ENCODE measurements at places on chromosomes 11 and 22.

DNA sequence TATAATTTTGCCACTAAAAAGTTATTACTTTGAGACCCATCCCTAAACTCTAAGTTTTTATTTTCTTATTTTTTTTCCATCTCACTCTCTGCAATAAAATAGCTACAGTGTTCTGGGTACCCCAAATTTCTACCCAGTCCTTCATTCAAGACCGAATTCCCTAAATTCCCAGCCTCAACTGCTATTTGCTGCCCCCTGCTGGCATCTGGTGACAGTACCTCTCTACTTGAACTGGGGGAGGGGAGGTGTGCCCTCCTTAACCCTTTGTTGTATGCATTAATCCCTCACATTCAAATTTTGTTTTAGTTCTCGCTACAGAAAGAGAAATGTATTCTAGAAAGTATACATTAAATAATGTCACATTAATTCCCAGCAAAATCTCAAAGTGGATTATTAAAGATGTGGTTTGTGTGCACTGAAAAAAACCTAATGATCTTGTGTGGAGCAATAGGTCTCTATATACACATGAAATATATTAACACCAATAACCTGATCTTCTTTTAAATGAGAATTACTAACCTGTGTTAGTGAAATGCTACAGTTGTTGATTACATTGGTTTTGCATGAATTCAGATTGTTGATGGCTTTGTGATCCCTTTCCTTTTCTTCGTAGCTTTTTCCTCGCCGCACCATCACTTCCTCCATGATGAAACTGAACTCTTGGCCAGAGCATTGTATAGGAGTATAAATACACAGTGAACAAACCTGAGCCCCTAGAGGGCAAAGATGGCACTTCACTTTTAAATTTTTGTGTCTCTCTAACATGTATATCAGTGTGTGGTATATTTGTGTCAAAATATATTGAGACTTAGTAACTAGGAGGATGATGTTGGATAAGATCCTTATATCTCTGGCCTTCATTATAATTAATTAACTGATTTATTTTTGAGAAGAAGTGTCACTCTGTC lies 590.0 kb downstream of the METTL15 start:
- DNase-seq: peak; percentile 76

- no peak for DNase-seq
Observed at GRCh38 chr11:1049071-1049405, 12.5 kb upstream of the MUC6 start.

DNA sequence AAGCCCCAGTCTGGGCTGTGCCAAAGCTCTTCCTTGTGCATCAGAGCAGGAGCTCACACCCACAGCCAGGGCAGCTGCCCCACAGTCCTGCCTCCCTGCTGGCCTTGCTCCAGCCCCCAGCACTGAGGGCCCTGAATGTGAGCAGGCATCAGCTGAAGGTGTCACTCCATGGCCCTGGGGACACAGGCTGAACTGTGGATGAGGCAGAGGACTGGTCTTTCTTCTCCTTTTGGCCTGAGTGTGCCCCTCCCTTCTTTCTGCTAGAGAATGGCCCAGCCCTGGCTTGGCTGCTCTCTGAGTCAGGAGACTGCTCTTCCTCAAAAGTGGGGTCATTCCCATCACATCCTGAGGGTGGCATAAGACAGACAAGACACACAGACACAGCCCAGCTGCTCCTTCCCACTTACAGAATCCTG lies 16.2 kb downstream of the OTOG start:
- no peak for DNase-seq

- DNase-seq: no peak
Observed at GRCh38 chr11:126704096-126704495, 296.5 kb downstream of the KIRREL3 start.

DNA sequence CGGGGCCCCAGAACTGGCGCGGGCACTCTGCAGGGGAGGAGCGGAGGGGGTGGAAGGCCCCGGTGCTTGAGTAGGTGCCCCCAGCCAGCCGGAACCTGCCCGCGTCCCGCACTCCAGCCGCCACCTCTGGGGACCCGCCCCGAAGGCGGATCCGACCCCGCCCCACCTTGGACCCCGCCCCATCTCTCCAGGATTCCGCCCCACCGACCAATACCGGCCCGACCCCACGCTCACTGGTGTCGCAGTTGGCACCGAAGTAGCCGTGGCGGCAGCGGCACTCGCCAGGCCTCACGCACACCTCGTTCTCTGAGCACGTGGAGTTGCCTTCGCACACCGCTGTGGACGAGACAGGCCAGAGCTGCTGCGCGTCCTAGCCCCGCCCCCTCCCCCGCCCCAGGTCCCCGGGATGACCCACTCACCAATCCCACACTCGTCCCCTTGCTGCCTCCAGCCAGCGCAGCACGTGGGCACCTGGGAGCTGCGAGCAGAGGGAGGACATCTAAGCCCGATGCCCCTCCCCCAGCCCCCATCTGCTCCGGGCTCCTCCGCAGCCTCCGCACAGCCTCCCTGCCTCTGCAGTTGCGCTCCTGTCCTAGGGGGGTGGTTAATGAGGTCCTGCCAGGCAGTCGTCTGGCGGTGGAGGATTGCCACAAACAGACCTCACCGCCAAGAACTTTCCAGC lies 6.0 kb downstream of the SCARF2 start:
- DNase-seq: no peak

DNA sequence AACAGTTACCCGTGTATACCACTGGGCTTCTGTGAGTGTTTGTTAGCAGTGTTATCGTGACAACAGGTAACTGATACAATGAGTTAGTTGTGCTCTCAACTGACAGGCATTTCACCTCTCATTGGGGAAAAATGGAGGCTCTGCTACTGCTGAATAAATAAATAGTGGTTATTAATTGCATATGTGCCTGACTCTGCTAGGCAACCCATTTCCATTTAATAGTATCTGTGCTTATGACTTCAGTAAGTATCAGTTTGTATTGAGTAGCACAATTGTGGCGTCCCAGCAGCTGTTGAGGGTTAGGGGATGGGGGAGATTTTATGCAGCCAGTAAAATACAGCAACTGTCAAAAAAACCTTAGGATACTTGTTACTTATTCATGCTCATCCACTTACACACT lies 123.4 kb upstream of the SEZ6L start:
- DNase-seq: no peak

- no peak for DNase-seq
Observed at GRCh38 chr11:73614591-73614990, 16.7 kb upstream of the FAM168A start.

GRCh38 chr11:62256281-62256680 lies 13.7 kb upstream of the SCGB2A2 start:
- DNase-seq: no peak

- DNase-seq: no peak
Observed at GRCh38 chr11:107996006-107996776, 12.5 kb upstream of the CUL5 start.

DNA sequence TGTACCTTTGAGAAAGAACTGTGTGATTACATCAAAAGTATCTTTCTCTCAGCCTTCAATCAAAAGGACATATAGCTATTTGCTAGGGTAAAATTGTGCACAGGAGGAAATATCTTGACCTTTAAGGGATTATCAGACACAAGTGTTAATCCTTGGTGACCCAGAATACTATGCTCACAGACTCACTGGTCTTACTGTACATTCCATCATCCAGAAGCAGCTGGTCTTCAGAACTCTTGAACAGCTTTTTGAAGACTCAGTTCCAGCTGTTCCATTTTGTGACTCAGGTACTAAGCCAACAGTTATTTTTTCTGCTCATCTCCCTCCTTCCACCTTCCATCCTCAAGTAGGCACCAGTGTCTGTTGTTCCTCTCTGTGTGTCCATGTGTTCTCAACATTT lies 19.8 kb downstream of the ZBED5 start:
- no peak for DNase-seq

GRCh38 chr11:116731097-116731761 lies 41.6 kb downstream of the BUD13 start:
- no peak for DNase-seq

DNA sequence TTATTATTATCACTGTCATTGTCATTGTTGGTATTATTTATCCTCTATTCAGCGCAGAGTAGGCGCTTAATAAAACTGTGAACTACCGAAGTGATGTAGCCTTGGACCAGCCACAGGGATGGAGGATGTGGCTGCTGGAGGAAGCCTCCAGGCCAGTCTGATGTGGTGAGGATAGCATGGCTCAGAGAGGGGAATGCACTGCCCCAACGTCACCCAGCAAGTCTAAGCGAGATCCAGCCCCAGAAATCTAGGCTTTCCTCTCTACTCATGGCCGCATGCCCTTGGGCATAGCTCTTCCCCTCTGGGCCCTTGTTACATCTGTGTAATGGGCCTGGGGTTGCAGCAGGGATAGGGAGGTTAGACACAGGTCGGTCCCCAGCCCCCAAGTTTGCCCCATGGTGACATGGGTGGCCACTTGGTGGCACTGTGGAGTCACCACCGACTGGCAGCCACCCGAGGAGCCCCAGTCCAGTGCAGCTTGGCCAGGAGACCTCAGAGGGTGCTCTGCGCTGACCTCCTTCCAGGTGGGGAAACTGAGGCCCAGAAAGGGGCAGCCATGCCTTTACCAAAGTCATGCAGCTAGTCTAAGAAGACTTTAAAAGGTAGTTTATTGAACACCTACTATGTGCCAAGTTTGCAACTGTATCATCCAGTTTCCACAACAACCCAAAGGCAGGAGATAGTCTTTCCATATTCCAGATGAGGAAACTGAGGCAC lies 395.7 kb downstream of the MN1 start:
- peak; percentile 82 for DNase-seq

DNA sequence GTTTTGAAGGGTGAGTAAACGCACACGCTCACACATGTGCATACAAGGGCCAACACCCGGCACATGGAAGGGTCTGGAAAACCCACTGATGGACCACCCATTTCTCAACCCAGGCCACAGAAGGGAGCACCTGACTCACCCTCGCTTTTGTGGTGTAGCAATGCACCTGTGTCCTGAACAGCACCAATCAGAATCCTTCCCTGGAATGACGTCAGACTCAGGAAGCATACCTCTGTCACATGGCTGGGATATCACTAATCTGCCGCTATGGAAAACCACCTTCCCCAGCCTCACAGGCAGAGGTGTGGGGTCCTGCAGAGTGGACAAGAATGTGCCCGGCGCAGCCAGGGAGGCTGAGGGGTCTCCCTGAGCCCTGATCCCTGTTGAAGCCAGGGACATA lies 9.0 kb upstream of the OSM start:
- DNase-seq: no peak

GRCh38 chr22:22425783-22426624 lies 82.5 kb downstream of the ZNF280B start:
- DNase-seq: no peak

DNA sequence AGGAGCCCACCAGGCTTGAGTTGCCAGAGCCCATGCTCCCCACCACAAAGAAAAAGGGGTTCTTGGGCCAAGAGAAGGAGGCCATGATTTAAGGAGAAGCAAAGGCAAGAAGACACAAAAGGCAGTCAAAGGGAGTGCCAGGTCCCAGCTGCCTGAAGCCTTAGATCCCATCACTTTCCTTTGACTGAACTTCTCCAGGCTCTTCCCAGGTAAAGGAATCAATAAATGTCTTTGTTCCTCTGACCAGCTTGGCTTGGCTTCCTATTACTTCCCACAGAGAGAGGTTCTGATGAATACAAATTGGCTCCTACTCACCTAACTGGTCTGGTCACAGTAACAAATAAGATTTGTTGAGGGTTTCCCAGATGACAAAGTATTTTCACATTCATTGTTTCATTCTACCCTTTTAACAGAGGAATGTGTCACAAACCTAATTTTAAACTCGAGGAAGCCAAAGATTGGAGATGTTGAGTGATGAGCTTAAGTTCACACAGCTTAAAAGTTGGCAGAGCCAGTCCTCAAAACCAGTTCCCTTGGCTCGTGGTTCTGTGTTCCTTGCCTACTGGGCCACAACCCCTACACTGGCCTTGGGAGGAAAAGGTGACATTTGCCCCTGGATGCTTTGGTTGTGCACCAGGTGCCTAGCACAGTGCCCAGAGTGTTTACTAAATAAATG lies 96.4 kb upstream of the SESN3 start:
- no peak for DNase-seq

GRCh38 chr11:70900540-70900939 lies 351.8 kb downstream of the SHANK2 start:
- DNase-seq: no peak

GRCh38 chr11:60065801-60066200 lies 9.3 kb downstream of the MS4A3 start:
- no peak for DNase-seq

GRCh38 chr11:67997475-67997921 lies 6.4 kb downstream of the UNC93B1 start:
- no peak for DNase-seq

GRCh38 chr11:124941703-124942102 lies 5.9 kb upstream of the HEPACAM start:
- no peak for DNase-seq

DNA sequence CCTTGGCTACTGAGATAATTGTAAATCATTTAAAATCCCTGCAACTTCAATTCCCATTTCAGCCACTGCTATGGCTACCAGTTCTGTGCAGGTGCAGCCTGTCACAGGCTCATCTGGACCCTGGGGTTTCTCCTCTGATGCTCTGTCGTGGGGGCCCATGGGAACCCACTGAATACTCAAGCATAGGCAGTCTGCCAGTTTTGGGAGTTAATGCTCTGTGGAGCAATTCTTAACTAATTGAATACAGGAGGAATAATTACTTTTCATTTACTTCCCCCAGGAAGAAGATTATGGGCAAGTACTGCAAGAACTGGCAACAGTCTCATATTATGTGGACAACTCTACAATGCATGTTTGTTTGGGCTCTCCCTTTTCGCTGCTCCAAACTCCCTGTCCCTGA lies 25.9 kb downstream of the OR51E2 start:
- no peak for DNase-seq

DNA sequence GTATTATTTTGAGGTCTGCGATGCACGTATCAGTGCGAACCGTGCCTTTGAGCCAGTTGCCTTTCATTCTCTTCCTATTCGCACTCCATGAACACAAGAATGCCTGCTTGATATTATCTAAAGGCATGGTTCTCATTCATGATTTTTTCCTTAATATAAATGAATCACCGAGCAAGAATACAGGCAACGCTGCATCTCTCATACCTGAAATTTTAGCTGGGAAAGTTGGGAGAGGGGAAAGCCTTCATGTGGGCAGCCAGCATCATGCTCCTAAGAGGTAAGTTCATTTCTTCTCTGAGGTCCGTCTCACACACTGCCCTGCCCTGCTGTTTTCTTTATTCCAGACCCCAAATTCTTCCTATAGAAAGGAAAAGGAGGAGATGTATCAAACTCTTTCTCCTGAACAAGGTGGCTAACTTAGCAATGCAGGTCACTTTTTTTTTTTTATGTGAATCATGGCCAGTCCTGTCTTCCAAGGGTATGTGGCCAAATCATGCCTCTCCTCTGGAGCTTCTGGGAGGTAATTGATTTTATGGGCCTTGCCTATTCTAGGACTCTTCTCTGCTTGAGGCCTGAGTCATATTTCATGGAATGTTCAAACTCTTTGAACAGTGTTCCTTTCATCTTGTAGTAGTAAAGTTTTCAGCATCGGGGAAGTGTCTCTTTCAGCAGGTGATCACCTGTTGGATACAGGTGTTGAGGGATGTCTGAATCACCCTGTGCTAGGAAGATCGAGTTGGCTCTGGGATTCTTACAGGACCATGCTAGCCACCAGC lies 3.2 kb downstream of the GLB1L2 start:
- no peak for DNase-seq

- no peak for DNase-seq
Observed at GRCh38 chr11:33325451-33325850, 68.3 kb downstream of the HIPK3 start.
